ENCODE measurements at places on chromosomes 2 and 18.
A peak's percentile ranks its signal among the peaks of the same experiment; 100 is the strongest.

DNA sequence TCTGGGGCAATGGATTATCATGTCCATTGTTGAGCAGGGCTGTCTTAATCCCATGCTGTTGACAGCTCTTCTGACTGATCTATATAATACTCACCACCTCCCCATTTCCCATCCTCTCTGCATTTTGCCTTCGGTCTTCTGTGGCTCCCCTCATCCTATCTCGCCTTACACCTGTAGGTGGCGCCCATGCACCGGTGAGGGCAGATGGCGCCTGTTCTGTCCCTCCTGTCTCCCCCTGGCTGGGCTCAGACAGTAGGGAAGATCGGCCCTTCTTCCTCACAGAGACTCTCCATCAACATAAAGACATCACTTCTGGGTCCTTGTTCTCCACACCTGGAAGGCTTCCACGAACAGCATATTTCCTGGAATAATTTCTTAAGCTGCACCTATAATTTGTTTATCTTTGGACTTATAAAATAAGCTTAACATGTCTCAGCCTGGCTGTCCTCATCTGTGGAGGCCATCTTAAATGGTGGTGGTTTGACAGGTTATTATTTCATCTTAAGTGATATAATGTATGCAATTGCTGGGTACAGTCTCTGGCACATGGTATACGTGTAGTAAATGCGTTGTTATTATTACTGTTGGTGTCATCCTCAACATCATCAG, 10.9 kb upstream of the CDH20 start:
- peak; percentile 52 for DNase-seq

- DNase-seq, result no peak
These were observed 2.0 kb downstream of the IKZF2 start for GRCh38 chr2:213149294-213149875.

DNA sequence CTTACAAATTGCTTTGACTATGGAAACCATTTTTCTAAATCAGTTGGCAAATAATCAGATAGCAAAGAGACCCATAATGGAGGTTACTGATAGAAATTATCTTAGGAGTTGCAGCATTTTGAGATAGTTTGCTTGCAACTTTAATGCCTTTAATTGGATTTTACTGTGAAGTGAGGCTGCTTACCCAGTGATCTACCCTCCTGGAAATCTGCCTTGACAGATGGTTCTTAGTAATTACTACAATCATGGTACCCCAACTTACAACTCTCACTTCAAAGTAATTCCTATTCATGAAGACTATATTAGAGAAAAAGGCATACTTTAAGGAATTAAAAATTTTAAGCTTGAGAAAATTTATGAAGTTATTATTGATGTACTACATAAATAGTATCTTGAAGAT, 1288.6 kb upstream of the CDH2 start:
- DNase-seq, result no peak

DNA sequence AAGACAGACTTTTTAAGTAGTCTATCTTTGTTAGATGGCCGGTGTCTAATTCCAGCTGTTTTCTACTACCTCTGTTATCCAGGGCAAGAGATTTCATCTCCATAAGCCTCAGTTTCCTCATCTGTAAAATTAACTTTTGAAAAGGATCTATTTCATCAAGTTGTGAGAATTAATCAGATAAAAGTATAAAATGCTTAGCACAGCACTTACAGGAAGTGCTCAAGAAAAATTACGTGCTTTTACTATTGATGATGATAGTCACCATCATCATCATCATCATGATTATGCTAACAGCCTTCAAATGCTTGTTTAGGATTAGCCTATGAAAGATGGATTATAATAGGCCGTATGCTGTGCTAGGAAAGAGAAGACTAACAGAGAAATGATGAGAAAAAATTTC, 76.2 kb downstream of the CYRIA start:
- no peak for DNase-seq

DNA sequence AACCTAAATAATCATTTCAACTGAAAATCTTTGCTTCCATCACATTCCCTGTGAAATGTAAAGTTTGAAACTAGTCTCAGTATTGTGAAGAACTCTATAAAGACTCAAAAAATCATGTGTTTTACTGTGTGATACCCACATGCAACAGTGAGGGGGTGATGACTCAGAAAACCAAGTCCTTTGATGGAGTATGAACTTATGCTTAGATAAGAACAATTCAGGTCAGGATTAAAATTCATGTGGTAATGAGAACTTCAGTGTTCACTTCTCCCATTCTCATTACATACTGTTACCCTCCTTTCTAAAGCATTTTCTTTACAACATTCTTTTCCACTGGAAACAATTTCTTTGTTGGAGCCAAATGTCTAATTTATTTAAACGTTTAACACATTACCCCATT, 360.2 kb downstream of the FSIP2 start:
- no peak for DNase-seq

- DNase-seq, result no peak
These were observed 58.2 kb downstream of the GREB1L start for GRCh38 chr18:21300035-21300907.

- no peak for DNase-seq
These were observed 127.7 kb downstream of the MYCN start for GRCh38 chr2:16067866-16068551.

DNA sequence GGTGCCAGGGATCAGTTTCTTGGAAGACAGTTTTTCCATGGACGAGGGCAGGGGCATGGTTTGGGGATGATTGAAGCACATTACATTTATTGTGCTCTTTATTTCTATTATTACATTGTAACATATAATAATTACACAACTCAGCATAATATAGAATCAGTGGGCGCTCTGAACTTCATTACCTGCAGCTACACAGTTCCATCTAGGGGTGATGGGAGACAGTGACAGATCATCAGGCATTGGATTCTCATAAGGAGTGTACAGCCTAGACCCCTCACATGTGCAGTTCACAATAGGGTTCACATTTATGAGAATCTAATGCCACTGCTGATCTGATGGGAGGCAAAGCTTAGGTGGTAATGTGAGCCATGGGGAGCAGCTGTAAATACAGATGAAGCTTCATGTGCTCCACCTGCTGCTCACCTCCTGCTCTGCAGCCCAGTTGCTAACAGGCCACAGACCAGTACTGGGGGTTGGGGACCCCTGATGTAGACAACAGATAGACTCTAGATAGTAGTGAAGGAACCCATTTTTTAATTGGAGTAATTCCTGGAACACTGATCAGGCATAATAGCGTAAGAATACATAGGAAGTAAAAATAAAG, 41.5 kb upstream of the MC4R start:
- peak; percentile 6 for DNase-seq

GRCh38 chr2:3830796-3831195, 127.4 kb downstream of the DCDC2C start:
- no peak for DNase-seq

DNA sequence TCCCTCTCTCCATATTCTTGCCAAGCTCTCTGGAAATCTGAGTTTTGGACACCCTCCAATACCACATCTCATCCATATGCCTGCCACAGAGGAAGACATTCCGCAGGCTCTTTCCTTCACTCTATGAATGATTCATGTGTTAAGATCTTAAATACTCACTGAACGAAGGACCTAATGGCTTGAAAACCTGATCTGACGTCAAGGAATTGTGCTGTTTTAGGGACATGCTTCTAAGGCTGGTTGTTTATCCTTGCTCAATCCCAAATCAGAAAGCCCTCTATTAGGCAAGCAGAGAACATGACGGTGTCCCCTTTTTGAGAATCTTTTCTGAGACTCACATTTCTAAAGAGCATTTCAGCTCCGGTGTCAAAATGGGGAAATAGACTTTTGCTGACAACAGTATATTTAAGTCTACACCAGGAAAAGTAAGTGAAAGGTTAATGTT, 83.7 kb upstream of the GALNT5 start:
- DNase-seq, result peak; percentile 76

GRCh38 chr18:79397247-79397829, 1.6 kb downstream of the NFATC1 start:
- DNase-seq, result no peak

DNA sequence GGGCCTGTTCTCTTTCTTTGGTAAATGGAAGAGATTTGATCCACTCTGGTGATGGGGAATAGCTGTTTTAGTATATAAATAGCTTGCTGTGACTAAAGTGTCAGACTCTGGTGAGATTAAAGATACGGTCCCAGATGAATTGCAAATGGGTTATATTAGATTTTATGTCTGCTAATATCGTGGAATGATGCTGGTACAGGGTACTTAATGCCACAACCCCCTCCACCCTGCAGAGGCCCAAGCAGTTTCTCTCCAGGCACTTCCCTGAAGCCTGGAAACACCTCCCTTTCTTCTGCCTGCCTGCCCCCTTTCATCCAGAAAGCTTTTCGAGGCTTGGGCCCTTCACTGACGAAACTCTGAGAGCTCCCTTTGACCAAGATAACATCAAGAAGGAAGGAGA, 21.4 kb upstream of the RFX8 start:
- no peak for DNase-seq

DNA sequence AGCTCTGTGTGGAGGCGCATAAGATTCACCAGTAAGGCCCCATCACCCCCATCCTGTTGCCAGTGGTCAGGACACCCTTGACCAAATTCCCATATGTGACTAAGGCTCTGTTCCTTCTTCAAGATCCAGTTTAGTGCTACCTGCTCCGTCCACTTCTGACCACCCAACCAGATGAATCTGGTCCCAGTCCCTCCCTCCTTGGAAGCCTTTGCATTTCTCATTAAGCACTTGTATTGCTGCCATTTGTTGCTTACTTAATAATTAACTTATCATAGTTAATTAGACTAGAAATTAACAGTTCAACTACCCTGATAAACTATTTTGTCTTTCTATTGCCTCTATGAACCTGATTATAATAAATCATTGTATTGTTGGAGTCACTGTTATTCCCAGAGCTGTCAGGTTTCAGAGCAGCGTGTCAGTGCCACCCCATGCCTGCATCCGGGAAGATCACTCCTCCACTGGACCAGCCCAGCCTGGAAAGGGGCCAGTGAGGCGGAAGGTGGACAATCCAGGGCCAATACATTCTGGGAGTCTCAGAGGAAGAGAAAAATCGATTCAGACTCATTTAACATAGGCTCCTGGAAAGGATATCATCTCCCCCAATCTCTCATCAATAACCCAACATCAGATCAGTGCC, 9.5 kb upstream of the NAT8 start:
- DNase-seq, result no peak

GRCh38 chr2:1079873-1080799, 129.5 kb downstream of the SNTG2 start:
- DNase-seq, result no peak

DNA sequence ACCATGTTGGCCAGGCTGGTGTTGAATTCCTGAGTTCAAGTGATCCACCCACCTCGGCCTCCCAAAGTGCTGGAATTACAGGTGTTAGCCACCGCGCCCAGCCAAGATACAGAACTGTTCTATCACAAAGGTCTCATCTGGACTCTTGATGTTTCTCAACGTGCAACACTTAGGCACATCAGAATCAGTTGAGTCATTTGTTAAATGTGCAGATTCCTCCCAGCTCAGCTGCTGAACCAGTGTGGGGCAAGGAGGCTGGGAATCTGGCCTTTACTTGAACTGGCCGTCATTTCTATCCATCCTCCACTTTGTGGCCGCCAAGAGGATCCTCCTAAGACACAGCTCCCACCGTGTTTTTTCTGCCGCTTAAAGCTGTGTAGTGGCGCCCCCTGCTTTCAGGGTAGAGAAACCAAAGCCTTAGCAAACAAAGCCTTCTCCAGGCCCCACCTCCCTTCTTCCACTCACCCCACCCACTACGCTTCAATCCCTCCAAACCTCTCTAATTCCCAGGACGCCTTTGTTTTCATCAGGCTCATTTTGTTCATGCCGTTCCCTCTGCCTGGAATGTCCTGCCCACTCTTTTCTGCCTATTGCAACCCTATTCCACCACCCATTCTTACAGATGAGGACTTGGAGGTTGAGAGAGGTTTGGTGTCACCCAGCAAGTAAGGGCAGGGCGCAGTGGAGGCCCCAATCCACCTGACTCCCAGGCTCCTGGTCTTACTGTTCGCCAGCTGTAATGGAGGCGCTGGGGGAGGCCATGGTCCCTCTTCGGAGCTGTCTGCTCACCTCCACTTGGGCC, 776 bp upstream of the SPEG start:
- no peak for DNase-seq

GRCh38 chr2:152580714-152581113, 136.5 kb downstream of the PRPF40A start:
- no peak for DNase-seq

- DNase-seq, result no peak
These were observed 30.6 kb upstream of the FAM237A start for GRCh38 chr2:206611736-206612135.

DNA sequence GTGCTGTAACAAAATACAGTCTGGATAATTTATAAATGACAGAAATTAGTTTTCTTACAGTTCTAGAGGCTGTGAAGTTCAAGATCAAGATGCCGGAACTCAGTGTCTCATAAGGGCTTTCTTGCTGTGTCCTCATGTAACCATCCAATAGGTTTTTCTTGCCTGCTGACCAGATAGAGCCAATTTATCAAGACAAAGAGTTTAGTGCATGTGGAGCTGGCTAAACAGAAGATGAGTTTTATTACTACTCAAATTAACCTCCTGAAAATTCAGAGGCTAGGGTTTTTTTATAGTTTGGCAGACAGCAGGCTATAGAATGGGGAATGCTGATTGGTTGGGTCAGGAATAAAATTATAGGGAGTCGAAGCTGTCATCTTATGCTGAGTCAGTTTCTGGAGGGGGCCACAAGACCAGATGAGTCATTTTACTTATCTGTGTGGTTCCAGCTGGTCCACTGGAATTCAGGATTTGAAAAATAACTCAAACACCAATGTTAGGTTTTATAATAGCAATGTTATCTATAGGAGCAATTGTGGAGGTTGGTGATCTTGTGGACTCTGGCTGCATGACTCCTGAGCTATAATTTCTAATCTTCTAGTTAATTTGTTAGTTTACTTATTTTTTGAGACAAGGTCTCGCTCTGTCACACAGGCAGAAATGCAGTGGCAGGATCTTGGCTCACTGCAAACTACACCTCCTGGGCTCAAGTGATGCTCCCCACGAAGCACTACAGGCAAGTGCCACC, 3.2 kb upstream of the PDK1 start:
- DNase-seq, result no peak

DNA sequence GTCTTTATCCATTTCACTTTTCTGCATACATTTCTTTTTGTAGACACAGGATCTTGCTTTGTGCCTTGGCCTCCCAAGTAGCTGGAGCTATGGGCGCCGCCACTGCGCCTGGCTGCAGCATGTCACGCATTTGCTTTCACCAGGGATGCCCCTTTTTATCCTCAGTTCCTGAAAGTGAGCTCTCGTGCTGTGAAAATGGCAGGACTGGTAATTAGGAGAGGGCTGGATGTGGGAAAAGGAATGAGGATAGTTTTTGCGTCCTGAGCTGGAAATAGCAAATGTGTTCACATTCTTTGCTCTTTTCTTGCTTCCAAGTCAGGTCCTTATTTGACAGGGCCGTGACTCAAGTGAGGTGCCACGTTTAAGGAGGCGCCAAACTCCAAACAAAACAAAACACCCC, 104.6 kb downstream of the LDLRAD4 start:
- DNase-seq, result no peak

GRCh38 chr2:192313773-192314172, 119.0 kb upstream of the TMEFF2 start:
- no peak for DNase-seq

- peak; percentile 48 for DNase-seq
These were observed 168.5 kb downstream of the CELF4 start for GRCh38 chr18:37396971-37397720.
